ENCODE measurements at places on chromosomes 6 and 20.
A peak's percentile ranks its signal among the peaks of the same experiment; 100 is the strongest.

- DNase-seq: no peak
These were observed 41.0 kb downstream of the QKI start for GRCh38 chr6:163455552-163455951.

- DNase-seq: peak; percentile 8
These were observed 1.2 kb downstream of the TPD52L1 start for GRCh38 chr6:125154761-125155135.

- no peak for DNase-seq
These were observed 260.4 kb downstream of the PTPRK start for GRCh38 chr6:128259730-128260685.

GRCh38 chr20:9503526-9504245 is 10.7 kb upstream of the LAMP5 start:
- DNase-seq: no peak

DNA sequence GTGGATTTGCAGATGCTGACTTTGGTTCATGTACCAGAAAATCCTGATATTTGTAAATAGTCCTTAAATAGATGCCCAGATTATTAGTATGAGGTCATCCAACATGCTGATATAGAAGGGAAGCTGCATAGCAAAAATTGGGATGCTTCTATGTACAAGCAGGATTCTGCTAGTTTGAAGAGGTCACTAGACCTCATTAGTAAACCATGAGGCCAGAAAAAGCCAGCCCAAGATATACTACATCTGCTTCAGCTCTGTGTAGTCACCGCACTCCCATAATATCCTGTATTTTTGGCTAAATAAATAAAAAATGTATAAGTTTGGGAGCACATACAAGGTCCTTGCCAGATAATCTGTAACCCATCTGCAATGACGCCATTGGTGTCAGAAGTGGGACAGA is 13.0 kb downstream of the PTPRT start:
- DNase-seq: no peak

- no peak for DNase-seq
These were observed 122.7 kb downstream of the BTBD9 start for GRCh38 chr6:38517005-38517404.

DNA sequence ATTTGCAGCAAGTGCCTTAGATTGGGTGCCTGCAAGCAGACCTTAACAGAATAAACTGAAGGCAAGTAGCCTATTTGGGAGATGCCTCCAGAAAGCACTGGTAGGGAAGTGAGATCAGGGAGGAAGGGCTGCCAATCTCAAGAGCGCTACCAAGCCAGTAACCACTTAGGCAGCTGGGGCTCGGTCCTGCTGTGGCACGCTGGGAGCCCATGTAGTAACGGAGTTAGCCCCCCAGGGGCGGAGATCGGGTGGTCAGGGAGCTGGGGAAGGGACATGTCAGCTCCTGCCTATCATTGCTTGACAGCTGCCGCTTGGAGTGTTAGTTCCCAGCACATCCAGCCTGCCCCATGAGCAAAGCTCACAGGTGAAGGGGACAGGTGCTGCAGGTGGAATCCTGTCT is 127.0 kb downstream of the CEBPB start:
- DNase-seq: no peak

GRCh38 chr20:32089637-32090362 is 19.7 kb upstream of the TM9SF4 start:
- DNase-seq: no peak

DNA sequence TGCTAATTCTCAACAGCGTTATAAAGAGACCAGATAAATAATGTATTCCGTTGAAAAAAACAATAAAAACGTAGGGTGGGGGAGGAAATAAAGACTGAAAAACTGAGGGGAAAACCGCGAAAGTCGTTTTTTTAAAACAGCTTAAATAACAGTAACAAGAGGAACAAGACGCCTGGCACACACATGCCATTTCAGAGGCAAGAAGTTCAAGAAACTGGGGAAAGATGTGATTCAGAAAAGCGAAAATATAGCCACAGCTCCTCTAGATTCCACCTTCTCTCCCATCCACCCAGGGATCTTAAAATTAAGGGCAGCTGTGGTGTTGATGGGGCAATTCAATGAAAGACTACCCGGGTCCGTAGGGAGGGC is 1.3 kb downstream of the EPB41L2 start:
- no peak for DNase-seq

- peak; percentile 18 for DNase-seq
These were observed 27.8 kb downstream of the CCN2 start for GRCh38 chr6:131923356-131923755.

- DNase-seq: no peak
These were observed 71.9 kb upstream of the MLN start for GRCh38 chr6:33875696-33876095.

DNA sequence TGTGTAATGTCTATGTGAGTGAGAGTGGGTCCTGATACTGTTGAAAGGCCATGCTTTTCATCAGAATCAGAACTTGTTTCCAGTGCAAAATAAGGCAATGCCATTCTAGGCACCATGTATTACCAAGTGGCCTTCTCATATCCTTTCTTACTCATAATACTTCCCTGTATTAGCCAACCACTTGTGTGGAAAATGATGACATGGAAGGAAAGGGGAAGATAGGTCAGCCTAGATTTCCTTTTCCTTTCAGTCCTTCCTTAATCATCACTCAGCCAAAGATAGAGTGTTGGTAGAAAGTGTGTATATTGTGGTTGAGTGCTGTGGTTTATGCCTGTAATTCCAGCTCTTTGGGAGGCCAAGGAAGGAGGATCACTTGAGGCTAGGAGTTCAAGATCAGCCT is 158.6 kb upstream of the PREP start:
- no peak for DNase-seq

DNA sequence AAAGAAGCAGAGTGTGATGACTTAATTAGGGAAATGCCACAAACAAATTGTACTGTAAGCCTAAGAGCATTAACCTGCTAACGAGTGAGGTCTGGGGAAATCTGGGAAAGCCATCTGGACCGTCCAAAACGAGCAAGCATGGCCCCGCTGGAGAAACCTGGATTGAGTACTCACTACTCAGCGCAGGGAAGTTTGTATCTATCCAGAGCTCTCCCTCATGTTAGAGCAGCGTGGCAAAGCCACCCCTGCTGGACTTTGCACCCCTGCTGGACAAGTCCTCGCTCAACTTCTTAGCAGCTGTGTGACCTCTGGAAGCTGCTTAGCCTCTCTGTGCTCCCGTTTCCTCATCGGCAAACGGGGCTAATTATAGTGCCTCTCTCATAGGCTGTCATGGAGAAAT is 37.3 kb downstream of the PSMG4 start:
- DNase-seq: no peak

- DNase-seq: no peak
These were observed 101.7 kb upstream of the ADGRB3 start for GRCh38 chr6:68533339-68533795.

GRCh38 chr20:25551413-25552215 is 33.7 kb downstream of the NINL start:
- no peak for DNase-seq

DNA sequence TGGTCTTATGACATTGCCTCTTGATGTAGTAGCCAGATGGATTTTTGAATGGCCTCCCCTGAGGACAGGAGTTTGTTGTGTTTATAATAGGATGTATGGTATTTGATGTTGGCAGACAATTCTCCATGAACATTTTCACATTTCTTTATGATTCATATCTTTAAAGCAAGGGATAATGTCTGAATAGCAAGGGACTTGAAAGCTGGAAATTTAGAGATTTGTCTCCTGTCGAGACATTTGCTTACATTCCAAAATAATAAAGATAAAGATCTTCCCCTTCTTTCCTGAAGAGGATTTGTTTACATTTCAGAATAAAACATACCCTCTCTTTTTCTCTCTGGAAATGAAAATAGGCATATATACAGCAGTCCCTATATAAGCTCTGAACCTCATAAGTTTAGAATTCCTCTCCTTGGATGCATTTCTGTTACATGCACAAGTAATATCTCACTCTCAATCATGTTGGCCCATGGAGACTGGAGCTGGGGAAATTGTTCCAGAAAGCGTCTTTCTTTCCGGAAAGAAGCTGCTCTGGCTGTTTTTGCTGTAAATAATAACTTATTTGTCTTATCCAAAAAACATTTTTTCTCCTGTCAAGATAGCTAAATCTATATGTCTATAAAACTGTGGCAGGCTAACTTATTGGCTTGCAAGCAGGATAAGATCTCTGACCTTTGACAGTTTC is 42.5 kb upstream of the ASCC3 start:
- no peak for DNase-seq

DNA sequence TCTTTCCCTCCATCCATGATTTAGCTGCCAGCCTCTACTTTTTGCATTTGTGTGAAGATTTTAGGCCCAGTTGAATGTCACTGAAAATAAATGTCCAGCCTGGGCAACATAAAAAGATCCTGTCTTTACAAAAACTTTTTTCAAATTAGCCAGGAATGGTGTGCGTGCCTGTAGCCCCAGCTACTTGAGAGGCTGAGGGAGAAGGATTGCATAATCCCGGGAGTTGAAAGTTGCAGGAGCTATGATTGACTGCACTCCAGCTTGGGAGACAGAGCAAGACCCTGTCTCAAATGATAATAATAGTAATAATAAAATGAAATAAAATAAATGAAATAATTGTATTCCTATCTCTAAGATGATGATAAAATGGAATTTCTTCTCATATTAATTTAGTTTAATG is 5.0 kb upstream of the GFOD1 start:
- DNase-seq: no peak

DNA sequence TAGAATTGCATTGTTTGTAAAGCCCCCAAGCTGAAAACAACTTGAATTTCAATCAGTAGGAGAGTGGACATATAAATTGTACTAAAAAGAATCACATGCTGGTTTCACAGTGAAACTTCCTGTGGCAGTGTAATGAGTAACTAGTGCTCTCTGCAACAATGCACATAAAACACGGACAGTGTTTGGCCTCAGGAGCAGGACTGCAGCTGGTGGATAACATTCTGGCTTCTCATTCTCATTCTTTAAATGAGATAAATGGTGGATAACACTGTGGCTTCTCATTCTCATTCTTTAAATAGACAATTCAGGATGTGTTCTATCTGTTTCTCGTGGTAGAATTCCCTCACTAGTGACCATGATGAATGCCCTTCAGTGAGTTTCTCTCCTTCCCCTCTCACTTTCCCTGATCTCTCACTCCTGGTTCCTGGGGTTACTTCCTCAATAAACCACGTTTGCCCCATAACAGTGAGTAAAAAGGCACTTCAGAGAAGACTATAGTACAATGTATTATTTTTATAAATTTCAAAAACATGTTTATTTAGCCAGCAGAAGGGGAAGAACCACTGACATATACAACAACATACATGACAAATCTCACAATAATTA is 59.9 kb downstream of the SLC22A2 start:
- DNase-seq: no peak

DNA sequence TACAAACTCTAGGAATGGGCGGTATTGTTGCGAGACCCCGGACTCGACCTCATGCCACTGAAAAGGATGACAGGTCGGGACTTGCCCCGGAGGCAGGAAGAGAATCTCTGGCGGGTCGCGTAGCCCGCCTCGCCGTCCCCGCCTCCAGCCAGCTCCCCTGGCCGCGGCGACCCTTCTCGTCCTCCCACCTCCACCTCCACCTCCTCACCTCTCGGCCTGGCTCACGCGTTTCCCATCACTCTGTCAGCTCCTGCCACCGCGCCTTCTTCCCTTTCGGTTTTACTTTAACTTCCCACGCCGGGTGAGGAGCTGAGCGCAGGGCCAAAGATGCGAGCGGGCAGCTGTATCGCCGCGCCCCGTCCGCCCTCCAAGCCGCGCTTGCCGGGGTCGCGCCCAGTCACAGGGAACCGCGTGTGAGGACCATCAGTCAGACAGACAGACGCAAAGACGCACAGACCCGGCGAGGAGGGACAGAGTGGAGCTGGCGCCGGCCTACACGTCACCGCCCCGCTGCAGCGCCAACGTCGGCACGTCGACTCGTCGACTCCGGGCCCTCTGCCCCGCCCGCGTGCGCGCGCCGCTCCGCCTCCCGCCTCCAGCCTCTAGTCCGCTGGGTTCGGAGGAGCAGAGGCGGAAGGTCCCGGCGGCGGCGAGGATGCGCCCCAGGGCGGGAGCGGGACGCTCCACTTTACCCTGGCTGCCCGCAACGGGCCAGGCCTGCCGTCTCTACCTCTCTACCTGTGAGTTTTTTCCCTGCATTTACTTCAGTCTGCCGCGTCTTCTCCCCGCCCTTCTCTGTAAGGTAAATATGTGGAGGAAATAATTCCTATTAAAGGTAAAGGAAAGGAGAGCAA is at the start of gene ASCC3:
Gene ASCC3 (minus strand): TSS at position 477 of the 854 bp plus-strand sequence. CDS start 13,332 bp downstream, outside the sequence.
- DNase-seq: peak; percentile 93

DNA sequence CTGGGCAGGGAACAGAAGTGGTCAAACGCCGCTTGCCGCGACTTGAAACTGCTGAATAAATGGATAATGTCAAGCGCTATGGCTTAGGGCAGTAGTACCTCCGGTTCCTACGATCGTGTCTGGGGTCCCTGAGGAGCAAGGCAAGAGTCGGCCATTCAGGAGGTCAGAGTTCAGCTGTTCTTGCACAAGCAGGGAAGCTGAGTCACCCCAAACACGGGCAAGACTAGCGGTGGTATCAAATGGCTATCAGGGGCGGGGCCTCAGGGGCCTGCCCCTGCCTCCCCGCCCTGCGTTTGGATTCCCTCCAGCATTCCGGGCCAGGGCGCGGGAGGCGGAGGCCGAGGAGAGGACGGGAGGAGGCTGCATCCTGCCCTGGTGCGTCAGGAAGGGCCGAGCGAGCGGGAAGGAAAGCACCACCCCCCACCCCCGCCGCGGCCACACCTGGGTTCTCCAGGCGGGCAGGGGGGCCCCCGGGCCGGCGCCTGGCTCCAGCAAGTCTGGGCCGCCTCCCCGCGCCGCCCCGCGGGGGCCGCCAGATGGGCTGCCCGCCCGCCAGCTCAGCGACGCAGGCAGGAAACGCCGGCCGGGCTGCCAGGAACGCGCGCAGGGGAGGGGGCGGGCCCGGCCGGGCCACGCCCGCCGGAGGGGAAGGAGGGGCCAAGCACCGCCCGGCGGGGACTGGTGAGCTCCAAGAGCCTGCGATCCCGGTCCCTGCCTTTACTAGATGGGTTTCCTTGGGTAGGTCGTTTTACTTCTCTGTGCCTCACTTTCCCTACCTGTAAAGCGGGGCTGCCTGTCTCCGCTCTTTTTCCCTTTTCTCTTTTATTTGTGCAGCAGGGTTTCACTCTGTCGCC is 32.2 kb upstream of the ID1 start:
- DNase-seq: peak; percentile 86

GRCh38 chr6:43246301-43247113 is 3.2 kb downstream of the TTBK1 start:
- peak; percentile 25 for DNase-seq

GRCh38 chr6:155327326-155328073 is 13.2 kb upstream of the TFB1M start:
- peak; percentile 25 for DNase-seq

- no peak for DNase-seq
These were observed 2.3 kb upstream of the MAS1L start for GRCh38 chr6:29490055-29490454.

DNA sequence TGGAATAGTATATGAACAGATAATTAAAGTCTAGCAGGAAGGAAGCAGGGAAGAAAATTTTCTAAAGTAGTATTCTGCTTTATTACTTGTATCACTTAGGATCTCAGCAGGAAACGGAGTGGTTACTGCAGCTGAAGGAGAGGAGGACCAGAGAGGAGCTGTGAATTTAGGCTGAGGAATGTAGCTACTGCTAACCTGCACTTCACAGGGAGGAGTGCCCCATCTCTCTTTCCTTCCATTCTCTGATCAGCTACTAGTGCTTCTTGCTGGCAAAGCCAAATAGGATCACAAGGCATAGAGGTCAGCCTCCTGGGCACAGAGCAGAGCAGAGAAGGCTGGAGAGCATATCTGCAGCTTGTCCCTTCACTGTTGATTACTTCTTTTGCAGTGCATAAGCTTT is 205.3 kb upstream of the ASCC3 start:
- no peak for DNase-seq

- no peak for DNase-seq
These were observed 26.6 kb downstream of the ZHX3 start for GRCh38 chr20:41290804-41291389.
